Foreskin melanocyte (primary cell): ENCODE measurements at places on chromosomes 1 and 21.

- no peak for DNase-seq
Observed at GRCh38 chr21:34700605-34701004, 31.8 kb downstream of the CLIC6 start.

GRCh38 chr1:193014400-193014799, 44.8 kb downstream of the UCHL5 start:
- DNase-seq: no peak

DNA sequence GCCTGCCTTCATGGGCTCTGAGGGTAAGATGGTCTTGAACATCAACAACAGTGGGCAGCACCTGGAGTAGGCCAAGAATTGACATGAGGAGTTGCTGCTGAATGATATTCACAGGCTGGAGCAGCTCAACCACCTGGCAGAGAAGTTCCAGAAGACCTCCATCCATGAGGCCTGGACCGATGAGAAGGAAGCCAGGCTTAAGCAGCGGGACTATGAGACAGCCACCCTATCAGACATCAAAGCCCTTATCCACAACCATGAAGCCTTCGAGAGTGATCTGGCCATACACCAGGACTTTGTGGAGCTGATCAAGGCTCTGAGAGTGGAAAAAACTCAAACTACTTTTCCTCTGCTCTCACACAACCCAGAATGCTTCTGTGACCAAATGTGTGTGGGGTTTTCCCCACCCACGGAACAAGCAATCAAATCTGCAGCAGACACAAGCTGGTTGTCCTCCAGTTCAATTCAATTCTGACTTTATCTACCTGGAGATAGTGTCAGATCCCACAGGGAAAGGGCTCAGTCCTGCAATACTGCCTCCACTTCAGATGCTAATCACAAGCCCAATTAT, 12.1 kb upstream of the EPHA10 start:
- DNase-seq: no peak

DNA sequence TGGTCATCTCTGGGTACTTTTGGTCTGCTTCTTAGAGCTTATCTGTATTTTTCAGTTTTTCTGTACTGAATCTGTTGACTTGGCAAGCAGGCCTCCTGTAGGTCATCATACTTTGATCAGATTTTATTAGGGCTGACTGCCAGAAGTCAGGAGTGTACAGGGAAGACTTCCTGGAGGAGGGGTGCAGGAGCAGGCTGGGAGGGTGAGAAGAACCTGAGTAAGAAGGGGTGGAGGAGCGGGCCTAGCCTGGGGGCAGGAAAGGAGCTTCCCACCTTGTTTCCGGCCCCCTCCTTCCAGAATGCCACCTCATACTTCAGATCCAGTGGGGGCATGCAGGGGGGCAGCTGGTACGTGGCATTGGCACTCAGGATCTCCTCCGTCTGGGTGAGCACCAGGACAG, 18.3 kb upstream of the IL22RA1 start:
- no peak for DNase-seq

- DNase-seq: no peak
Observed at GRCh38 chr21:37827913-37828312, 88.3 kb downstream of the KCNJ6 start.

- DNase-seq: no peak
Observed at GRCh38 chr1:34977858-34978257, 7.3 kb downstream of the TMEM35B start.
